ENCODE measurements at places on chromosomes 2 and 18.

DNA sequence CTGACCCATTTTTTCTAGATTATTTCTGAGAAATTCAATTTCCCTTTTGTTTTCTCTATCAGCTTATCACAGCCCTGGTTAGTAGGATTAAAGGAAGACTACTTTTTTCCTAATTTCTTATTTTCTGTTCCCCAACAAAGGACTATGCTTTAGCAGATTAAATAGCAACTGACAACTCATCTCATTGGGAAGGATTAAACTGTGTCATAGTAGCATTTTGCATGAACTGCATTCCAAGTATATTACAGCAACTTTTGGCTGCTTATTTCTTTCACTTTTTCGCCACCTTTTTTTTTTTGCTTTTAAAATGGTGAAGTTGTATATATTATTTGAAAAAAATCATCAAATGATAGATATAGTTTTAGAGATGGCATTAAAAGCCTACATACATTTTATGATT lies 570.3 kb downstream of the FBXO15 start:
- no peak for DNase-seq

DNA sequence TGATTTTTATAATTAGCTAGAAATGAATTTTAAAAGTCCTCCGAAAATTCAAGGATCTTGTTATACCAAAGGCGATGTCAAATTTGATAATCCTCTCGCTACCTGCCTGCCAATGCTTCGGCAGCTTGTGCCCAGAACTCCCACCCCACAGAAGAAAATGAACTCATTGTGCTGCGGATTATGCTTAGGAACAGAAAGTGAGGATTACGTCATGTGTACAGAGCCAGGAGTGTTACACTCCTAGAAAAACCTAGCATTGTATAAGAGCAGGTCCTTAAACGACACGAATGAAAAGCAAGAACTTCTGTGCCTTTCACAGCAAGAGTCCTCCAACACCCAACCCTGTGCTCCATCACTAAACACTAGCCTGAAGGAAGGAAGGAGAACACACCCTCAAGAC lies 168.3 kb downstream of the RNF152 start:
- no peak for DNase-seq

DNA sequence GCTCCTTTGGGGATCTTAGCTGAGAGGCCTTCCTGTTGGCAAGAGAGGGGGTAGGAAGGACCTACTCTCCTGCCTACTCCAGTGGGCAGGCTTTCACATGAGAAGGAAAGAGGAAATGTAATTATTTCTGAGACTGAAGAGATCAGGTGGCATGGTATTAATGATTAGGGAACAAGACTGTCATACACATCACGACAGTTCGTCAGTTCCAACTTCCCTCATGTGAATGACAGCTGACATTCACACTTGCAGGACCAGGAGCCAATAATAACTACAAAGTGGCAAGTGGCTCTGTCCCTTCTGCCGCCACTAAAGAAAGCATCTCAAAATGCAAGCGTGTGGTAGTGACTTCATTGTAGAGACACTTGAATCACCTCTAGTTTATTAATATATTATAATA lies 90.0 kb downstream of the ZCCHC2 start:
- DNase-seq = no peak

DNA sequence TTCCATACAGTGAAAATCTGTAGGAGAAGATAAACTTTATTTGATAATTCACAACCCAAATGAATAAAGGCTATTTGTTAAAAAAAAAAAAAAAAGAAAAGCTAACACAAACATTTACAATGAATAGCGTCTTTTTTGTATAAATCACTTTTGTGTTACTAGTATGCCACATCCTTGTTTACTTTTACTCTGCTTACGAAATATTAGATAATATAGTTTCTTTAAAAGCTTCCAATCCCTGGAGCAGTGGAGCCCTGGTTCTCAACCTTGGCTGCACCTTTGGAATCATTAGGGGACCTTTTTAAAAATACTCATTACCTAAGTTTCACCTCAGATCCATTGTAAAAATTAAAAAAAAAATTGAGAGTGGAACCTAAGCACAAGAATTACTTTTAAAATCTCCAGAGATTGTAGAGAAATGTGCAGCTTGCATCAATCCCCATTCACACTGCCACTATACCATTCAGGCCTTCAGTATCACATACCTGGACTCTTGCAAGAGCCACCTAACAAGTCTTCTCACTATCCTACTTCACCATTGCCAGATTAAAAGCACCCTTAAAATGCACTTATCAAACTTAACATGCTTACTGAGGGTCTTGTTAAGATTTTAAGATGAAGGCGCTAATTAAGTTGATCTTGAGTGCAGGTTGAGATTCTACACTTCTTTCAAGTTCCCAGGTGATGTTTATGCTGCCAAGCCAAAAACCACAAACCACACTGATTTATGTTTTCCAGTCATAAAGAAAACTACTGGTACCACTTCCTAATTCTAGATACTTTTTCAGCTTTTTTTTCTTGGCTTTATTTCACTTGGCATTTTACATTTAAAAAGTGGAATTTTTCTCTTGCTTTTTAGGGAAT lies 59.7 kb upstream of the ZC3H15 start:
- no peak for DNase-seq

DNA sequence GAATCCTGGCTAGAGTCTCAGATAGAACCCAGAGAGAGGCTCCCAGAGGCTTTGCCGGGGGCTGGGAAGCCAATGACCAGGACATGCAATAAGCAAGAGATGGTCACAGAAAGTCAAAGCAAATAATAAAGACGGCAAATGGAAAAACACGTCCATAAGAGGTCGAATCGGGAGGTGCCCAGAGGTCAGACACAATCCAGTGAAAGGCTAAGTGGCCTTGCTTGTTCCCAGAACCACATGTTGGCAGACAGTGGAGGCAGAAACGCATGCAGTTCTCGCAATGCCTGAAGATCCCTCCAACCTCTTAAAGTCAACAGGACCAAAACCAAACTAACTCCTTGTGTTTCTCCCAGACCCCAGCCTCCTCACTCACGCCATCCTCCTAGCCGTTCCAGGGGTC lies 3.0 kb downstream of the CYB5A start:
- no peak for DNase-seq

DNA sequence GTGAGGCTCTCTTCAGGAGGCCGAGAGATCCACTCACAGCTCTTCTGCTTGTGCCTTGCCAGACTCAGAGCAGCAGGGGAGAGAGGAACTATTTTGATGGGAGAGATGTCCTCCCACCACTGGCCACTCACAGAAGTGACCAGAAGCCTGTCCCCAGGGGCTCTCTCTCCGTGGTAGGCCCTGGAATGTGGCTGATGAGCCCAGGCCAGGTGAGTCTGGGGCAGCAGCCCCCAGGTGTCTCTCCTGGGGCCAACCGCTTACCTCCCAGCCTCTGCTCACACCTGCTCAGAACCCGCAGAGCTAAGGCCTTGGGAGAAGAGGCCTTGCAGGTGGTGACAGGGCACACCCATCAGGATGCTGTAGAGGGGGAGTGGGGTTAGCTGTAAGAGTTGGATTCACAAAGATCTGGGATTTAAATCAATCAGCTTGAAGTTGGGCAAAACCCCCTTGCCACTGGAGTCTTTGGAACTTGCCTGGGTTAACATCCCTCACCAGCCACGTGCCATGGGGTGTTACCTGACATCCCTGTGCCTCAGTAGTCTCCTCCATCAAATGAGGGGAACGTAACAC lies 29.1 kb upstream of the ASB18 start:
- no peak for DNase-seq

GRCh38 chr18:14959550-14959949 lies 211.6 kb downstream of the ANKRD30B start:
- DNase-seq = no peak

GRCh38 chr2:134275058-134275862 lies 21.4 kb downstream of the MGAT5 start:
- no peak for DNase-seq

DNA sequence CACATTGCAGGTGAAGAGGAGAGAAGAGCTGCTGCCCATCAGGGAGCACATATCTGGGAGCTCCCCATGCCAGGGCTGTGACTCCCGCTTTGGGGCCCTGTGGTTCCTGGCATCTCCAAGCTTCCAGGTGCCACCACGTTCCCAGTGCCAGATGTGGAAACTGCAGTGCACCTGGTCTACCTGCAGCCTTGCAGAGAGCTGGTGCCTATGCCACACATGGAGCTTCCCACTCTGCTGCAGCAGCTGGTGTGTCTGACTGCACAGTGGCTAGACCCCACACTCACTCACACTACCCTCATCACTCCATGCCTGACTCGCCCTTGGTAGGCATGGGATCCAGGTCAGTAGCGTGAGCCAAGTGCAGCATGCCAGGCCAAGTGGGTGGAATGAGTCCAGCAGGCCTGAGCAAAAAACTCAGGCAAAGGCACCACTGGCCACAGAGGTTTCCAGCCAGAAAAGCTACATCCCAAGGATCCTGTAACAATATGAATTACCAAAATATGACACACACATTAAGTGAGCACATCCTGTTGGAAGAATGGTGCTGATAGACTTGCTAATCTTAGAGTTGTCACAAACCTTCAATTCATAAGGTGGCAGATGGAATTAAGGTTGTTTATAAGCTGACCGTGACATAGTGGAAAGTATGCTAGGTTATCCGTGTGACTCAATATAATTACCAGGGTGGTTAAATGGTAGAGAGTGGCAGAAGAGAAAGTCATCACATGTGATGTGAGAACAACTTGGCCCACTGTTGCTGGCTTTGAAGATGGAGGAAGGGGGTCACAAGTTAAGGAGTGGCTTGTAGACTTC lies 150.9 kb downstream of the EHBP1 start:
- no peak for DNase-seq

- DNase-seq = no peak
Observed at GRCh38 chr2:220117025-220117424, 489.6 kb downstream of the SLC4A3 start.

GRCh38 chr2:120737340-120738101 lies 1.9 kb downstream of the GLI2 start:
- DNase-seq = no peak

GRCh38 chr2:43221763-43222474 lies 4.5 kb downstream of the ZFP36L2 start:
- DNase-seq = peak; percentile 80

- DNase-seq = no peak
Observed at GRCh38 chr2:208541461-208541988, 134.9 kb downstream of the PTH2R start.

DNA sequence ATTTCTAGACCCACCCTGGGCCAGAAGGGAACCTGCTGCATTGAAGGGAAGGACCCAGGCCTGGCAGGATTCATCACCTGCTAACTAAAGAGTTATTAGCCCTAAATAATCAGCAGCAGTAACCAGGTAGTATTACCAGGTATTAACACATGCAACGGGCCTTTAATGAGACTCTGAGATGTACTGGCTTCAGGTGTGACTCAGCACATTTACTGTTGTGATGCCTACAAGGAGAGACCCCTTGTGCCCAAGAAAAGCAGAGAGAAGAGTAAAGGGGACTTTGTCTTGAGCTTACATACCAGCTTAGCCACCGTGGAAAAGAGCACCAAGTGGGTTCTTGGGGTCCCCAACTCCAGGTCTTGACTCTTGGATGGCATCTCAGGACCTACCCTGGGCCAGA lies 243.1 kb upstream of the SLC39A10 start:
- DNase-seq = no peak

DNA sequence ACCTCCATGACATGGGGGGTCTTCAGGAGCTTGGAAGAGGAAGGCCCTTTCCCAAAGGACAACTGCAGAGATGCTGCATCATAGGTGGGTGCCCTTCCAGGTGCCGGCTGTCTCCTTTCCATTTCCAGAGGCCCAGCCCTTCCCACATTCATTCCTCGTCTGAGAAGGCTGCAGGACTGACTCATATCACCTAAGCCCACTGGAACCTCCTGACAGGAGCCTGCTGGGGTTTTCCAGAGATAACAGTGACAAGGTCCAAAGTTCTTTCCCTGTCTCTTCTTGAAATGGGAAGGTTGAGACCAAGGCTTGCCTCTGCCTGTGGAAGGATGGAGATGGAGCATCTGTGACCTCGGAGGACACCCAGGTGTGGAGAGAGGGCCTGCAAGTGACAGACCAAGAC lies 3.6 kb upstream of the PRSS56 start:
- no peak for DNase-seq

DNA sequence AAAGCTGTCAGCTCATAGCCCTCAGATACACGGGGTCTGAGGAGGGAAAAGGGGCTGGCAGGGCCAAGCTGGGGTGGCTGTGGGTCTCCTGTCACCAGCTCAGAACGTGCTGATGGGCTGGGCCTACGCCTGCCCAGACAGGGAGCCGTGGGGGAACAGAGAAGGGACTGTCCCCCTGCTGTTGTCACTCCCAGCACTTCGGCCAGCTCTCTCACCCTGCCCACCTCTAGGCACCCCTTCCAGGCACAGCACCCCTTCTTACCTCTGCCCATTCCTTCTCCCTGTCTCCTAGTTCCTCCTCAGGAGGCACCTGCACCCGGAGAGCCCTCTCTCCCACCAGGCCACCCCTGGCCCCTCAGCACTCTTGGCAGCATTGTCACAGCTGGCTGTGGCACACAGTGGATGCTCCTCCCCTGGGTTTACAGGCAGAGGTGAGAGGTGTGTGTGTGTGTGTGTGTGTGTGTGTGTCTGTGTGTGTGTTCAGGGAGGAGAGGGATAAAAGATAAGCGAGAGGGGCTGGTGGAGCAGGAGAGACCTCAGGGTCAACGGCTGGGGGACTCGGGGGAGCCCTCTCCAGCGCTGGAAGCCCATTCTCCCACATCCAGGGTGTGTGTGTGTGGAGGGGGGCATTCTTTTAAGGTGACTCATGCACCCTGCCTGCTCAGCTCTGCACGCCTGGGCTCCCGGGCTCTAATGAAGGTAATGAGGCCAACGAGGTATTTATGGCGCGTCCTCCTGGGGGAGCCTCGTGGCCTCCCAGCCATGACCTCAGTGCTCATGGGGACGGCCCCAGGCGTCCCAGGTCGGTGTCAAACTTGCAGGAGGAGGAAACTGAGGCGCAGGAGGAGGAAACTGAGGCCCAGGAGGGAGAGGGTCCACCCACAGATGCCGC lies 66.1 kb upstream of the SMAD7 start:
- no peak for DNase-seq

GRCh38 chr2:159714247-159714930 lies 2.1 kb downstream of the MARCHF7 start:
- DNase-seq = no peak

DNA sequence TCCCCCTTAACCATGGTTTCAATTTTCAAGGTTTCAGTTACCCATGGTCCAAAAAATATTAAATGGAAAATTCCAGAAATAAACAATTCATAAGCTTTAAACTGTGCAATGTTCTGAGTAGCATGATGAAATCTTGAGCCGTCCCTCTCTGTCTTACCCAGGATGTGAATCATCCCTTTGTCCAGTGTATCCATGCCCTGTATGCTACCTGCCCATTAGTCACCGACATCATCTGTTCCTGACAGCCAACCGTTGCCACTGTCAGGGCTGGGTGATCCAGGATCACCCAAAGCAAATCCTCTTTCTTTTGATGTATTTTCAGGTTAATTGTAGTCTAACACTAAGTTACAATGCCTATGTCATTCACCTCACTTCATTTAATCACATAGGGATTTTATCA lies 15.7 kb upstream of the OLA1 start:
- peak; percentile 83 for DNase-seq

All from HS-5 (cell line).